ENCODE measurements at places on chromosomes 2 and 18.
A peak's percentile ranks its signal among the peaks of the same experiment; 100 is the strongest.

- no peak for DNase-seq
These were observed 139.2 kb downstream of the UBR3 start for GRCh38 chr2:169966454-169966853.

DNA sequence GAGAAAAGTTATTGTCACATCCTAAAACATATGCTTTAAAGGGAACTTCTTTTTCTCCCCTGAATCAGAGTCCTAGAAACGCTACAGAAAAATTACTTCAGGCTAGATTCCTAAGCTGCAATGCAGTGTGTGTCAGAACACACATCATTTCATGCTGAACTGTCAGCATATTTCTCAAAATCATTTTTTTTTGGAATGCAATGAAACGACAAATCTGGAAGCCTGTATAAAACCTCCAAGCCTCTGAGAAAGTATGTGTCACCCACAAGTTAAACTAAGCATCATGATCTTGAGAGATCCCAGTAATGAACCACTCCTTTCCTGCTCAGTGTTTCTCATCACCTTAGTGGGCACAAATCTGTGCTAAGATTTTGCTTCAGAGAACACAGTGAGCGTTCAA is 276.2 kb downstream of the ZNF521 start:
- DNase-seq, result no peak

GRCh38 chr2:47313141-47313691 is 89.7 kb upstream of the MSH2 start:
- DNase-seq, result peak; percentile 37

DNA sequence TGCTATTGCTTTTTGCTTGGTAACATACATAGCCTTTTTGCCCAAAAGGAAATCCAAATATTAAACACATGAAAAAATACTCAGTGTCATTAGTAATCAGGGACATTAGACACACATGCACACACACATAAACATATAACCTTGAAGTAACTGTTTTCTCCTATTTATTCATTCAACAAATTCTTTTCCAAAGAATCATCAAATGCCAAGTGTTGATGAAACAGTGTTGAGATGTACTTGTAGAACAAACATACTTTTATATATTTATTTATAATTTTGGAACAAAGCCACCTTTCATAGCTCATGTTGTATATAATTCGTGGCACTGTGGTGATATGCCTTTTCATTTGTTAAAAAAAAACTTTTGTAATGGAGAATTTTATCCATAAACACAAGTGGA is 81.0 kb downstream of the APLF start:
- no peak for DNase-seq

- peak; percentile 16 for DNase-seq
These were observed 70.0 kb downstream of the NAB1 start for GRCh38 chr2:190718652-190719526.

DNA sequence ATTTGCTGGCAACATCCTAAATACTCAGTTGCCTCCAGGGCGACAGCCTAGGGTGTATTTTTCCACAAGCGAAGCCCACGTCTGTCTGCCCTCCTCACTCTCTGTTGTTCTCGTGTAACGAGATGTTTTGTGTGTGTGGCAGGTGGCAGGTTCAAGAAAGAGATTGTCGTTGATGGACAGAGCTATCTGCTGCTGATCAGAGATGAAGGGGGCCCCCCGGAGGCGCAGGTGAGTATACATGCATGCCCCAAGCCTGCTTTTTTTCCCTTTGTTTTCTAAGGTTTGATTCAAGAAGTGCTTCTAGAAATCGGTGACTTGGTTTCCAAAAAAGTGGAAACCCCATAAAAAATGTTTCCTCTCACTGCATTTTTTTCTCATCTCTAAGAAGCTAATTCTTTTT is 247.0 kb downstream of the AGAP1 start:
- DNase-seq, result no peak

- no peak for DNase-seq
These were observed 269.3 kb upstream of the SETBP1 start for GRCh38 chr18:44411262-44411905.

DNA sequence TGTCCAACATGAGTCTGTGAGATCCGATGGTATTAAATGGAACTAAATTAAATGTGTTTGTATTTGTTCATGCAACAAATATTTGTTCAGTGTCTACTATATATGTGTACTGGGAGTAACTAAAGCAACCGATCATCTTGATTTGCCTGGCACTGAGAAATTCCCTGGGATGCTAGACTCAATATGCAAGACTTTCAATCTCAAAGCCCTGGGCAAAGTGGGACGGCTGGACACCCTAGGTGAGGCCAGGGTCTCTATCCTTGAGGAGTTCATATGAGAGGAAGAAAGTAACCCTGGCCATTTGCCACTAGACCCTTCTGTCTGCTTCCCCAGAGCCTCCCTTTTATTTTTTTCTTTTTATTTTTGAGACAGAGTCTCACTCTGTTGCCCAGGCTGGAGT is 44.0 kb upstream of the HPCAL1 start:
- DNase-seq, result no peak

DNA sequence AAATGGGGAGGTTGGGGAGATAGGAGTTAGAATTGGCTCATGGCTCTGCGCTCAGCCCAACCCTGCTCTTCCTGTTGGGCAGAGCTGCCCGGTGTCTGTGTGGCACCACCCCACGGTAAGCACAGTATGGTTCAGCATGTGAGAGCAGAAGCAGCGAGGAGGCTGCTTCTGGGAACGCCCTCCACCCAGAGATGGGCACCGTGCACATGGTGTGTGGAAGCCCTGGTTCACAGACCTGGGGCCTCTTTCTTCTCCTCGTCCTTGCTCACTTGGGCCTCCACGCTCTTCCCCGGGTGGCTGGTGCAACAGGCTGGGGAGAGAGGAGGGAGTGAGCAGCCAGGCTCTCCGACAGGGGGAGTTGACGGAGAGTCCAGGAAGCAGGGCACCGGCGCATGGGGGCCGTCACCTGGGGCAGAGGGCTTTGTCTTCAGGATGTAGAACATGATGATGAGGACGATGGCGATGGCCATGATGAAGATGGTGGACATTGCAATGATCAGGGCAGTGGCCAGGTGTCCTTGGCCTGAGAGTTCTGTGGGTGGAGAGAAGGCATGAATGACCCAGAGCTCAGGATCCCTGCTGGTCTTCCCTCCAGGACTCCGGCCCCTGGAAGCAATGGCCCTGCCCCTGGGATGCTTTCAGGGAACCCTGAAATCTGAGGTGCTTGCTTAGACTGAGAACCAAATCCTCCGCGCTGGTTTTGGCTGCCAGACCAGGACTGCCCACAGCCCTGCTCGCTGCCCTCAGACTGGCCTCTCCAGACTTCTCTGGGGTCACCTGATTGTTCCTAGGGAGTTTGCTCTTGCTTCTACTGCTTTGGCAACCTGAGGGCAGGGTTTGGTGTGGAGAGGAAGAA is 78.3 kb downstream of the EDAR start:
- DNase-seq, result no peak

DNA sequence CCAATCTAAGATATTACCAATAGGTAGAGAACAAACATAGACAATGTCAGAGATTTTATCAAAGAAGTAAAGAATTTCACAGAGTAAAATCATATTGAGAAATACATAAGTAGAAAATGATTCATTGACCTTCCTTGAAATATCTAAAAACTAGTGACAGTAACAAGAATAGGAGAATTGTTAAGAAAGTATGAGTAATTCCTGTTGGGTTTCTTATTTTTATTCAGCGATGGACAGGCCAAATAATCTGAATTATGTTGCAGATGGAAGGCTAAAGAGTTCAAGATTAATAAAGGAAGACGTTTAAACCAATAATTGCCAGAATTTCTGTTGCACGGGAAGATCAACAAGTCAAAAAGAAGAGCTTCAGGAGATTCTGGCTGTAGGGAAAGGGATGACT is 163.4 kb upstream of the RASGRP3 start:
- DNase-seq, result no peak

- DNase-seq, result no peak
These were observed 193.1 kb upstream of the CXCR4 start for GRCh38 chr2:136310797-136311603.

DNA sequence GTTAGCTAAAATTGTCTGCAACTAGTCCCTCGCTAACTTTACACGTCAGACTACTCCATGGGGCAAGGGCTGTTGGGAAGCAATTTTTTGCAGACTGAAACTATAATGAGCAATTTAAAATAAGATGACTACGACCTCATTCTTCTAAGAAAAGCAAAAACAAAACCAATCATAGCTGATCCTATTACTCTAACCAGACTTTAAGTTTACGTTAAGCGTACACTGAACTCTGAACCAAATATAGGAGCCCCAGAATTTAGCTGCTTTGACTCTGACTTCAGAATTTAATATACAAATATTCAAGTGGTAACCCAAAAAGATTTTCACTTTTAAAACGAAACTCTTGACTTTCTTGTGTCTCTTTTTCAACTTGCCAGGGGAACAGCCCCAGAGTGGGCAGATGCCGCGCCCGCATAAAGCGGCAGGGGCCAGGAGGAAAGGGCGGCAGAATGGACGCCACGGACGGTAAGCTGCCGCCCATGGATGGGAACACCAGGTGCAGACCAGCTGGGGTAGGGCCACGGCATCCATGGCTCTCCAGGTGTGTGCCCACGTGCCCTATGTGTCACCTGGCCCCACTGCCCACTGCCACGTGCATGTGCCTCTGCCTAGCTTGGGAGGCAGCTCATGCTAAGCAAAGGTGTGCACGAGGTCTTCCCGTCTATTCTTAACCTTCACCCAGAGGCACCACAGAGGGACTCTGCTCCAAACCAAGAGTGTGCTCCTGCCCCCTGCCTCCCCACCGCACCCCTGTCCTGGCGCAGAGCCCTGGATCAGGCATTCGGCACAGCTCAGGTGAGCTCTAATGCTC is 217.6 kb downstream of the HDAC4 start:
- no peak for DNase-seq

GRCh38 chr2:46811379-46812310 is 104.0 kb downstream of the MCFD2 start:
- no peak for DNase-seq

DNA sequence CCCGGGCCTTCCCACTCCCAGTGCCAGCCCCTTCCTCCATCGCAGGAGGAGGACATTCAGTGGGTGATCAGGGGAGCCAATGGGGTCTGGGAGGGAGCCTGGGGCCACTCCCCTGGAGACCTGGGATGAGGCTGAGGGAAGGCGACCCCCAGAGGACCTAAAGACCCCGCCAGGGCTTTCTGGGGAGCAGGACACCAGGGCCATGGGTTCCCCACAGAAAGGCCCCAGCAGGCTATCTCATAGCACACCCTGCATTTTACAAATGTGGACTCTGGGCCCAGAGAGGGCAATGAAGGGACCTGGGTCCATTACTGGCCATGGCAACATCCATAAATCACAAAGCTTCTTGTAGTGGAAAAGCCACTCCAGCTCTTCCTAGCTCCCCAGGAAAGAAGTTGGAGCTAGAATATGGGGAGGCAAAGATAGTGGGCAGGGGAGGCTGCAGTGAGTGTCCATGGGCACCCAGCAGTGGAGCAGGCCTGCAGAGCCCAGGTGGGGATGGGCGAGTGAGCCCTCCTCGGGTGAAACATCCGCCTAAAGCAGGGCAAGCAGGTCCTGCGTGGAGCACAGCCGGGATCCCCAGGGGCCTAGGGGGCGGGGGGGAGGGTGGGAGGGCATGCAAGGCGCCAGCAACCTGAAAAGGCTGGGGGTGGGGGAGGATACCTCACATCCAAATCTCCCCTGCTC is 13.8 kb downstream of the CYP26B1 start:
- no peak for DNase-seq

GRCh38 chr18:32389191-32389590 is 81.5 kb downstream of the GAREM1 start:
- DNase-seq, result no peak

GRCh38 chr18:63131106-63131958 is 188.2 kb downstream of the BCL2 start:
- no peak for DNase-seq

- no peak for DNase-seq
These were observed 325.4 kb downstream of the ZNF804A start for GRCh38 chr2:184923751-184924150.

GRCh38 chr2:168194784-168195522 is 52.4 kb downstream of the STK39 start:
- no peak for DNase-seq

DNA sequence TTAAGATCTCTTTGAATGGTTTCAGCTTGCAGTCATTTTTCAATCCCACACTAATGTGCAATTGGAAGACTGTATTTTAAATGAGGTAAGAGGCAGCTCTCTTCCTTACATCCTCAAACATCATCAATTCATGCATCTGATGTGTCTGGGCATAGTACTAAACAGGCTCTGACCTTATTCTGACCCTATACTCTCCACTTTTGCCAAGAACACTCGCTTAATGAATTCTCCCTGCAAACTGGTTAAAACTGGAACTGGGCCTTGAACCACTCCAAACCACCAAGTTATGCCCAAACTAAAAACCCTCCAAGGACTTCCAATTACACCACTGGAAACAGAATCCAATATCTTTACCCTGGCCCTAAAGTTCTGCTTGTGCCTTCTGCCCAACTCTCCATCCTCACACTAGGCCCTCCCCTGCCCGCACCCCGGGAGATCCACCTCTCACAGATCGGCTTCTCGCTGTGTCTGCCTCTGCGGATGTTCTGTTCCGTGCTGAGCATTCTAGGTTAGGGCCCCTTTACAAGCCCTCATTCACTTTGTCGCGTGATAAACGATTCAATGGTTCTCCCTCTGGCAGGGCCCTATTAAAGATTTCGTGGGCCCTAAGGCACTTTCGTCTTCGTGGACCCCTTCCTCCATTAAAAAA is 1.2 kb downstream of the M1AP start:
- DNase-seq, result no peak

- no peak for DNase-seq
These were observed 198.5 kb downstream of the ZNF407 start for GRCh38 chr18:74796211-74796610.

DNA sequence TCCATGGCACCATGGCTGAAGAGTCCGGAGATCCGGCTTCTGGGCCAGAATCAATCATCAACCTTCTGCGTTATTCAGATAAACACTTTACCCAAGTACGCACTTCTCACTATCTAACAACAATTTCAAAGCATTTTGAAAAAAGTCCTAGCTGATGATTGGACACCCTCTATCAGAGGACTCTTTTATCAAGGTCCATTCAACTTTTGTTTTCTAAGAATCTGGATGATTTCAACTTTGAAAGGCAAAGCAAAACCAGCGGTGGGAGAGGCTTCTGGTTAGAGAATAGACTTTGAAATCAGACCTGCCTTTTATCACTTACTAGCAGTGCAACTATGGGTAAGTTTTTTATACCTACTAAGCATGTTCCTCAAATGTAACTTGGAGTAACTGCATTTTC is 293.6 kb upstream of the TNP1 start:
- no peak for DNase-seq

DNA sequence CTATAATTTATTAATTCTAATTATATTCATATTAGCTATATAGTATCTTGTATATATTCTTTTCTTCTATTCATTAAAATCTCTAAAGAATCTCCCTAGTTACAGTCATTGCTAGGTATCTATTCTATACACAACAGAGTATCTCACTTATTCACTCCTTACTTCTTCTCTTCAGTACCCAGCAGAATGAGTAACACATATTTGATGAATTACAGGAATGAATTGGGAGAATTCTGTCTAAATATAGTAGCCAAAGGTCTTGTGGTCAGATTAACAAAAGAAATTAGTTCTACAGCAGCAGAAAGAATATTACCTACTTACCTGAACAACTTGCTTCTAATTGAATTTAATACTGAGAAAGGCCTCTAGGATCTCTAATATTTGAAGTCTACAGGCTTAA is 758.0 kb upstream of the ZEB2 start:
- DNase-seq, result no peak

- no peak for DNase-seq
These were observed 44.8 kb downstream of the ZNF521 start for GRCh38 chr18:25307192-25307591.

GRCh38 chr2:24576617-24577016 is 85.6 kb downstream of the NCOA1 start:
- DNase-seq, result no peak

GRCh38 chr2:230668939-230669303 is 43.7 kb upstream of the CAB39 start:
- no peak for DNase-seq

All from DMS 273 treated with DMSO at 0.1 percent for 48 hours (cell line).